A549 treated with Hydrocortisone at 1 μM for 4 hours (cell line): ENCODE measurements at places on chromosomes 12 and 14. TPM values are rescaled to one million over a fixed set of nuclear protein-coding genes. Genes with fewer than 3 reads are reported as not detected.

TSPAN19 gene
- not detected in 5 replicates for total RNA-seq

DIO3 gene
- 0.05 to 0.08 TPM (median 0.05 TPM) in 4 of 5 replicates, not detected in the other for total RNA-seq

CISTR gene
- total RNA-seq = not detected in 5 replicates

GATC gene
- total RNA-seq = 24.7 to 26.9 TPM (median 25.2 TPM) in 5 replicates

CD27 gene
- not detected in 5 replicates for total RNA-seq

TSPAN11 gene
- total RNA-seq = 0.01 to 0.11 TPM (median 0.08 TPM) in 5 replicates

SOCS2 gene
- total RNA-seq = 14.6 to 19.8 TPM (median 19.0 TPM) in 5 replicates

TBX5 gene
- total RNA-seq = not detected in 5 replicates

NTS gene
- 56.8 to 100 TPM (median 81.1 TPM) in 5 replicates for total RNA-seq

GUCY2C gene
- 0.02 to 0.05 TPM (median 0.03 TPM) in 3 of 5 replicates, not detected in the others for total RNA-seq

DIP2B gene
- total RNA-seq = 11.7 to 17.5 TPM (median 13.8 TPM) in 5 replicates

TMEM132D gene
- not detected in 5 replicates for total RNA-seq

MDM2 gene
- total RNA-seq = 53.3 to 61.4 TPM (median 55.4 TPM) in 5 replicates
